ENCODE measurements at places on chromosomes 13 and 19.

DNA sequence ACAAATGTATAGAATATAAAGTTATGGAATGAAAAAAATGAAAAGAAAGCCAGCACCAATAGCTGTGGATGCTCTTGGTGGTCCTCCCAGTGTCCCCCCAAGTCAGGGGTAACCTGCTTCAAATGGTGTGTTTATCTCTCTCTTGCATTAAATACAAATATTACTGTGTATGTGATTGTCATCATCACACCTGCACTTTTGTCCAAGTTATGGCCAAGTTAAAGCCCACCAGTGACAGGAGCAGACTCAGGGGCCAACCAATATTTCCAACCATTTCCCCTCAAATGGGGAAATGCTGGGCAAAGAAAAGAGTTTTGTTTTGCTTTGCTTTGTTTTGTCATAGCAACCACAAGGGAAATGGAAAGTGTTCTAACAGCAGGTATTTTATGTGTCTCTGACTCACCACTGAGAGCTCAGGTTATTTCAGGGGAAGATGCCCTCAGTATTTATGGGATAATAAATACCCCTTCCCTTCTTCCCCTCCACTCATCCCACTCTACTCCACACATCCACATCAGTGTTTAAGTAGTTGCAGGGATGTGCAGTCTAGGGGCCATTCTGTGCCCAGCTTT lies 133.6 kb downstream of the COL4A1 start:
- no peak for DNase-seq

GRCh38 chr19:7858109-7858770 lies 15.9 kb downstream of the PRR36 start:
- DNase-seq: no peak

- DNase-seq: no peak
Observed at GRCh38 chr13:112845511-112846144, 123.4 kb upstream of the MCF2L start.

GRCh38 chr13:97387485-97387839 lies 46.5 kb upstream of the RAP2A start:
- DNase-seq: no peak

GRCh38 chr13:30802953-30803478 lies 67.7 kb downstream of the ALOX5AP start:
- DNase-seq: peak; percentile 63

DNA sequence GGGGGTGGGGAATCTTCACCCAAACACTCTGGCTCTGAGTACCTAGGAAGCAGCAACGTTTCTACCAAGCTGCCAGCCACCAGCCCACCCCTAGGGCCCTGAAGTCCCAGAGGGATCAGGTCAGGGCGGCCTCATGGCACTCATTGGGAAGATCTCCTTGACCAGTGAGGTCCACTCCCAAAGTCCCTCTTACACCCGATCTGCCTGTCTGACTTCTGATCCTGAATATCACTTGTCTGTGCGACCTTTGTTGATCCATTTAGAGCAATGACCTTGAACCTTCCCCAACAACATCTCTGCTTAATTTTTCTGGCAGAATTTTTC lies 2.1 kb upstream of the GNA15 start:
- DNase-seq: no peak

- no peak for DNase-seq
Observed at GRCh38 chr19:39307046-39307821, 11.0 kb downstream of the IFNL1 start.

GRCh38 chr13:90641884-90642283 lies 705.6 kb upstream of the MIR17HG start:
- DNase-seq: no peak

Data from T follicular helper cell (primary cell).